Adrenal gland (tissue), 19 donors: ENCODE measurements at places on chromosomes 2 and 18. TPM values are rescaled to one million over a fixed set of nuclear protein-coding genes. Genes with fewer than 3 reads are reported as not detected.

DNA sequence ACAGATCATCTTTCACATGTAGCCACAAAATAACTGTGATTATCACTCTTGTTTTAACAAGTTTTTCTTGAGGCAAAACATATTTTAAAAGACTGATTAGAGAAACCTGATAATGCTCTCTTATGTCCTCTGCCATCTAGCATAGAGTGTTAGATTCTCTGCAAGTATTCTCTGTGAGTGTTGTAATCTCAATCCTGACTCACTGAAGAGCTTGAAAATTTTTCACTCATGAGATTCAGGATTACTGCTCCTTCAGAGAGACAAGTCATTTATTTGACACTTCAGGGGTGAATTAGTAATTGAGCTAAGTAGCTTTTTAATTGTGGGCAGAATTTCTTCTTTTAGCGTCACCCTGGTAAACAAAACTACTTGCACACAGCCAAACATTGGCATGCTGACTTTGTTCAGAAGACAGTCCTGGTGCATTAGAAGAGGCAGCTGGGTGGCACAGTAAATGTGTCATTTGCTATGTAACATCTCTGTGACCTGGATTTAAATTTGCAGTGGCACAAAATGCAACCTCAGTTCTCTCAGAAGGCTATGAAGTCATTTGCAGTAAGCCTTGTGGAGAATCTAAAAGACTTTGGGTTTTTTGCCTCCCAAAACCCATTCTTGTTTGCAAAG lies 172.9 kb downstream of the LRP1B start:
- DNase-seq, result no peak

- DNase-seq, result no peak
Measured at GRCh38 chr2:43199492-43200488, 26.6 kb downstream of the ZFP36L2 start.

Gene DUSP11
- 16.9 TPM for total RNA-seq

Gene GAD1
- total RNA-seq, result 7.1 TPM
